Stimulated activated CD8-positive, alpha-beta memory T cell treated with anti-CD3 and anti-CD28 coated beads, Interleukin-7, amount 100 ng/mL, for 1 hour (primary cell): ENCODE measurements at places on chromosomes 1 and 21.

DNA sequence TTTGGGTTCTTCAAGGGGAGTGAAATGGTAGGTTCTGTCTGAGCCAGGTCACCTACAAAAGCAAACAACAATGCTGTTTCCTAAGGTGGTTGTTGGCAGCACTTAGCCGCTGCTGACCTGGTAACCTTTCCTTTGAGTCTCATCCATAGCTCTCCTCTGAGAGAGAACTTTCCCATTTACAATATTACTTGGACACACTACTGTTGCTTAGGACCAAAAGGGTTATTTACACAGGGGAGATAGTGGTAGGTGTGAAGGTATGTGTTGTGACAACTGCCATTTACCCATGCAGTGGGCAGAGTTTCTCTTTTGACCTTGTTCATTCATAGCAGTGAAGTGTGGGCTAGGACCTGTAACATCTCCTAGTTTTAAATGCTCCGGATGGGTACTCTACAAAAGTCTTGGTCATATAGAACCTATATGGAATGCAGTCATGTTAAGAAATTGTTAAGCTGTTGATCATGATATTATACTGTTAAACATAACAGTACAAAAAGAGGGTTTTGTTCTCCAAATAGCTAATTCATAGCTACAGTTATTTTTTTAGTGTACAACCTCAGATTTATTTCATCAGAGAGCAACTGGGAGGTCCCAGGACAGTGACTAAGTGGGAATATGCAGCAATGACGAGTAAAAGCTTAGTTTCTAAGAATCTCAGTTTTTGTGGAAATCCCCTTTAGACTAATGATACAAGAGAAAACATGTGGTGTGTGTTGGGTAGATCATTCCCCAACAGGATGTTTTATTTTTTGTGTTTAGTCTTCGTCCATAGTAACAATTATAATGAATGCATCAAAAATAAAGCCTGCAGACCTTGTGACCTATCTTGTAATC lies 219.7 kb downstream of the NFIA start:
- no peak for DNase-seq

- no peak for DNase-seq
Measured at GRCh38 chr1:159468321-159468720, 28.8 kb downstream of the OR10J1 start.

DNA sequence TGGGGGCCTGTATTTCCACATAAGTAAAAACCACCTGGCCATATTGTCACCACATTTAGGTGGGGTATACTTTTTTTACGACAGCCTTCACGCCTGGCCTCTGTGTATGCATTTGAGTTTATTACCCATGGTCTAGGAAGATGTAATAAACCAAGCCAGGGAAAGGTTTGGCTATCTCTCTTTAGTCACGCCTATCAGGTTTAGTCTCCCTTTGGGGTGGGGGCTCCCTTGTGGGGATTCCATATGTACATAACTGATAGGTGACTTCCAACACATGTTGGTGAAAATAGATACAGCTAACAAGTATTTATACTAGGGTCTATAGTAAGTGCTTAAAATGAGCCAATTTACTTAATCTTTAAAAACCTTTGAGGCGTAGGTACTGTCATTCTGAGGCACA lies 4.2 kb downstream of the YBX1 start:
- DNase-seq, result no peak

DNA sequence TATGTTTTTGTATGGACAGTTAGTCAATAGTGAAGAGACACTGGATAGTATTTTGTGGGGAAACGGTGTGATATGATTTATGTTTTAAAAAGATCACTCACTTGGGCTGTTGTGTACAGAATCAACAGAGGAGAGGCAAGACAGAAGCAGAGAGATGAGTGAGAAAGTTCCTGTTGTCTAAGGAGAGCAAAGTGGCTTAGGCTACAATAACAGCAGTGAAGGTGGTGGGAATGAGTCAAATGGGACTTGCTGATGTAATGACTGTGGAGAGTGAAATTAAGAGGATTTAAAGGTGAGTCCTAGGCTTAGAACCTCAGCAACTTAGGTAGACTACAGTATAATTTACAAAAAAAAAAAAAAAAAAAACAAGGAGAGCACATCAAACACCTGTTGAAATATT lies 169.2 kb upstream of the HP1BP3 start:
- no peak for DNase-seq

GRCh38 chr1:86201311-86201710 lies 44.7 kb upstream of the COL24A1 start:
- DNase-seq, result no peak

DNA sequence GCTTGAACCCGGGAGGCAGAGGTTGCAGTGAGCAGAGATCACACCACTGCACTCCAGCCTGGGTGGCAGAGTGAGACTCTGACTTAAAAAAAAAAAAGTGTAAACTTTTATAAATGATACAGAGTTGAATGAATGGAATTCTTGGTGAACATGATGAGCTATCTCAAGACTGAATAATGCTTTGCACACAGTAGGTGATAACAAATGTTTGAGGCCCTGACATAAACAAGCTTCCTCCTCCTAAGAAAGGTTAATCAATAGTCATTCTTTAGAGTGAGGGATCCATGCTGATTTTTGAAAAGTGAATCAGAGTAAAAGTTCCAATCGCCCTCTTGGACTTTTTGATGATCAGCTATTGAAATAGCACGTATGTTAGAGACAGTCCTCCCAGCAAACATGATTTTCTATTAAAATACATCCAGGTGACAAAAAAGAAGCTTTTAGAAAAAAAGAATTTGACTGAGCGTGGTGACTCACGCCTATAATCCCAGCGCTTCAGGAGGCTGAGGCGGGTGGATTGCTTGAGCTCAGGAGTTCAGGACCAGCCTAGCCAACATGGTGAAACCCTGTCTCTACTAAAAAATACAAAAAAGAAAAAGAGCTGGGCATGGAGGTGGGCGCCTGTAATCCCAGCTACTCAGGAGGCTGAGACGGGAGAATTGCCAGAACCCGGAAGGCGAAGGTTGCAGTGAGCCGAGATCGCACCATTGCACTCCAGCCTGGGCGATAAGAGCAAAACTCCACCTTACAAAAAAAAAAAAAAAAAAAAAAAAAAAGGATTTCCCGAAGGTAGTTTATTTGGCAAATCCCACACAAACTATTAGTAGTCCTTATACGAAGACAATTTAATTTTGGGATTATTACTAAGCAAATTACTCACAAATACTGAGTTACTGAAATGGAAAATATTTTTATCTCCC lies 181.8 kb downstream of the NFIA start:
- DNase-seq, result no peak

GRCh38 chr1:119582801-119583200 lies 65.3 kb downstream of the ZNF697 start:
- no peak for DNase-seq

DNA sequence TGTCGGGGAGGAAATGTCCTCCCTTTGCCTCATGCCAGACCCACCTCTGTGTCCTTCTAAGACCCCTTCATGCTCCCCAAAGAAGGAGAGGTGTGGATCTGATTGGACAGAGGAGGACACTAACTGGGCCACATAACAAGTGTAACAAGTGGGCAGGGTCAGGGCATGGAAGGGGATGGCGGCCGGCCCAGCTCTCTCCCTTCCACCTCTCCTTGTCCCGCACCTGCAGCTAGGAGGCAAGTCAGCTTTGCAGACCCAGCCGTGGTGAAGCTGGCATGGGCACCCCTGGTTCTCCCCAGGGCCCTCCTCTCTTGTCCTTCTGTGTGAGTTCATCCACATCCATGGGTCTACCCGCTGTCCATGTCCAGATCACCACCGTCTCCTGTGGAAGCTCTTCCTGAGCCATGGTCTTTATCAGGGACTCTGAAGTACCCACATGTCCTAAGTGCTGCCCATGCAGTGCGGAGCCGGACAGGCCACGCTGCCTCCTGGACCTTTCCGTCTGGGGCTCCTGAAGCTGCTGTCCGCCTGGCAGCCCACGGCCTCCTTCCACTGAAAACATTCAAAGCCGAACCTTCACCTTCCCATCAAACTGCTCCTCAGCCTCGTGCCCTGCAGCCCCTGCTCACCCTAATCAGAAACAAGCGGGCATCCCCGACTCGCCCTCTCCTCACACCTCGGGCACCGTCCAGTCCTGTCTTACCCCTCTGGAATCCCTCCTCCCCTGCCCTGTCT lies 460.5 kb downstream of the PTPRU start:
- no peak for DNase-seq

- no peak for DNase-seq
Measured at GRCh38 chr1:241637604-241638003, 2.6 kb downstream of the CHML start.

GRCh38 chr1:40905061-40905460 lies 42.9 kb upstream of the CITED4 start:
- DNase-seq, result no peak

- DNase-seq, result no peak
Measured at GRCh38 chr1:11475748-11476147, 3.2 kb upstream of the DISP3 start.

DNA sequence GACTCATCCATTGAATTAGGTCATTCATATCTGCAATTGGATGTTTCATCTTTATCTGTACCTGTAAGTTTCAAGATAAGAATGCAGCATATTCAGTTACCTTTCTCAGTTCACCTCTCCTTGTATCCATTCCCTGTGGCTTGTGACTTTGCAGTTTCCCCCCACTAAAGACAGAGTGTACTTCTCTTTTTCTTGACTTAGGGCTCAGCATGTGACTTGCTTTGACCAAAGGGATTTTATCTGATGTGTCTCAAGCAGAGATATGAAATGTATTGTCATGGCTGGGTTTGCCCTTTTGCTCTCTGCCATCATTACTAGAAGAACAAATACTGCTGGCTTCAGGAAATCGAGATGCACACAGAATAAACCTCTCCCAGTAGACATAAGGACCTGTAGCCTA lies 754.8 kb downstream of the ADGRL2 start:
- no peak for DNase-seq

DNA sequence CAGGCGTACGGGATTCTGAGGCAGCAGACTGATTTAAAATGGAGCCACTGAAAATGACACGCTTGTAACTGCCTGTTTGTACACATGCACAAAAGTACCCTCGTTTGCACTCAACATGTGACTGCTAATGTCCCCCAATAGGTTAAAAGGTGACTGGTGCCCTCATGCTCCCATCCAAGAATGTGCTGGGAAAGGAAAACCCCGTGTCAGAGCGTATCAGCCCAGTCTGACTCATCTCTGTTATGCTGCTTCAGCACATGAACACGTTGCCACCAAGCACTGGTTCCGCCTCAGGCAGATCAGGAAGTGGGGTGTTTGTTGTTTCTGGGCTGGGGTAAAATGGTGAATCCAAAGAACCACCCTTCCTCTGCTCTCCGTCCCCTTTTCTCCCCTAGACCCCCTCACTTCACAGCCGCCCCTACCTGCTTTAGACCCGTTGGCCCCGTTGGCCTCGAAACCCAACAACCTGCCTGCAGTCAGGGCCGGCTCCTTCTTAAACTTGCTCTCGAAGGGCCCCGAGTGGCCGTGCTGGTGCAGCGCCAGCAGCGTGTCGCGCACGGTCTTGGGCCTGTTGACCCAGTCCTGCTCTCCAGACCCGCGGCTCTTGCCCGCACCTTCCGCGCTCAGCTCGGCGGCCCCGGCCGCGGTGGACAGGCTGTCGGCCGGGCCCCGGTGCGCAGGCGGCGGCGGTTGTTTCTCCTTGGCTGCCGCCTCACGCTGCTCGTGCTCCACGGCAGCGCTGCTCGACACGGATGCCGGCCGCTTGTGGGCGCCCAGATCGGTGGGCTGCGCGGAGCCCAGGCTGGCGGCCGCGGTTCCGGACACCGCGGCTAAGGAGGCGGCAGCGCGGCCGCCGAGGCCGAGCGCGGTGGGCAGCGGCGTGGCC lies 1.7 kb downstream of the IRF2BP2 start:
- DNase-seq, result peak; percentile 56

- DNase-seq, result no peak
Measured at GRCh38 chr1:152917794-152918193, 9.4 kb downstream of the IVL start.

DNA sequence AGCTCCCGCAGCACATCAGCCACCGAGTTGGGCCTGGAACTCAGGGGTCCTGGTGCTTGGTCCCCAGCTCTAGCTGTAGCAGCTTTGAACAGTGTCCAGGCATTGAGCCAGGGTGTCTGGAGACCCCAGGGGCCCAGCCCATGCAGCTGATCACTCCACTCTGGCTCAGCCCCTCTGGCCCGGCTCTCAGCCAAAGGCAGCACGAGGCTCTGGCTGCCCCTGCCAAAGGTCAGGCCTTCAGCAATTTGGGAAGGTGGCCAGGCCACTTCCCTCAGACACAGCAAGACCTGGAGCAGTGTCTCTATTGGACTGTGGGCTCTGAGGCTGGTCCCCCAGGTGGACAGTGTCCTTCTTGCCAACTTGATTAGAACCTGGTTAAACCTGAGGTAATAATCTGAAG lies 34.4 kb upstream of the RNF19B start:
- no peak for DNase-seq

DNA sequence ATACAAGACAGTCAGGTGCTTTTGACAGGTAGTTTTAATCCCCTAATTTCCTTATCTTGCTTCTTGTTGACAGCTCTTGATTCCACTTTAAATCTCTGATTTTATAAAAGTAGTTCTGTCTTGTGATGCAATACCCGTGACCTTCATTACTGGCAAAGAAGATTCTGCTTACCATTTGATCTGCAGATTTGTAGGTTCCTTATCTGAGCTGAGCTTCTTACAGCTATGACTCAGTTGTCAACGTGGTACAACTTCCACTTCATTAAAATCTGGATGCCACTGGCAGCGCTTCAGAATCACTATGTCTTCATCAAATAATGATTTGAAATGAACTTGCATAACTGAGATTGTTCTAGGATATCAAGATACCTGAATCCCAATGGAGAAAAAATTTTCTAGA lies 543.6 kb upstream of the B3GALT2 start:
- DNase-seq, result no peak

DNA sequence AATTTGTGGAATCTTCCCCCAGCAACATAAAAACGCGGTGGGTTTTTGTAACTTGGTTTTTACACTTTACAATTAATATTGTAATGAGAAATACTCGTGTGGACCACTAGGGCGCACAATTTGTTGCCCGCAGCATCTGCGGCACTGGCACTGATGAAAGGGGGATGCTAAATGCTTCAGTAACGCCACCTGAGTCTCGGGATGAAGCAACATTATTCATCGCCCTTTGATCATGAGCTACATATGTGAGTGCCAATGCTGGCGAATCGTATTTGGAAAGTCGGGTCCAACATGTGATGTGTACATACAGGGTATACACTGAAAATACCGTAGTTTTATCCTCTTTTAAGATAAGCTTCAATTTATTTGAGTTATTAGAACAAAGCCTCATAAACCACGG lies 34.2 kb upstream of the COX20 start:
- DNase-seq, result peak; percentile 12

DNA sequence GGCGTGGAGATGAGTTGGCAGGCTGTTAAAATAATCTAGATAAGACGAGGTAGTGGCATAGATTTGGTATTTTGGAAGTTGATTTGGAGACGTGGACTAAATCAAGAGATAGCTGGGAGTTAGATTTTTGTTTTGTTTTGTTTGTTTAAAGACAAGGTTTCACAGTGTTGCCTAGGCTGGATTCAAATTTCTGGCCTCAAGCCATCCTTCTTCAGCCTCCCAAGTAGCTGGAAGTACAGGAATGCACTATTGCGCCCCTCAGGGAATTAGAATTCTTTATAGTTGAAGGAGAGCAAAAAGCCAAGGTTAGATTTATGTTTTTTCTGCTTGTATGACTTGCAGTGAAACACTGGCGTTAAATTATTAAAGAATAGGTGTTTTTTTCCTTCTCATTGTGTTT lies 22.3 kb upstream of the SNRPE start:
- DNase-seq, result no peak

- no peak for DNase-seq
Measured at GRCh38 chr1:179786815-179787685, 44.0 kb downstream of the FAM163A start.
